Activated naive CD4-positive, alpha-beta T cell treated with anti-CD3 and anti-CD28 coated beads, Interleukin-2, amount 10 ng/mL, durations not matched to agents 7 days and 5 days (primary cell): ENCODE measurements at places on chromosomes 1 and 21.
A peak's percentile ranks its signal among the peaks of the same experiment; 100 is the strongest.

- H3K4me3 ChIP-seq: no peak overlapping the region
- no peaks in the 10 kb centered on the region for H3K4me1 ChIP-seq
- H3K27me3 ChIP-seq: no peaks in the 10 kb centered on the region
- DNase-seq: no peak
- no peak overlapping the region for H3K27ac ChIP-seq
- peaks cover 53% of the 10 kb centered on the region for H3K36me3 ChIP-seq
Measured at GRCh38 chr1:234437423-234438171, 41.4 kb downstream of the TARBP1 start.

- H3K36me3 ChIP-seq: no peaks in the 10 kb centered on the region
- no peaks in the 10 kb centered on the region for H3K27me3 ChIP-seq
- H3K4me1 ChIP-seq: peaks cover 7% of the 10 kb centered on the region
- no peak for DNase-seq
- no peak overlapping the region for H3K4me3 ChIP-seq
- H3K27ac ChIP-seq: no peak overlapping the region
Measured at GRCh38 chr1:78840453-78841271, 165.9 kb downstream of the ADGRL4 start.

DNA sequence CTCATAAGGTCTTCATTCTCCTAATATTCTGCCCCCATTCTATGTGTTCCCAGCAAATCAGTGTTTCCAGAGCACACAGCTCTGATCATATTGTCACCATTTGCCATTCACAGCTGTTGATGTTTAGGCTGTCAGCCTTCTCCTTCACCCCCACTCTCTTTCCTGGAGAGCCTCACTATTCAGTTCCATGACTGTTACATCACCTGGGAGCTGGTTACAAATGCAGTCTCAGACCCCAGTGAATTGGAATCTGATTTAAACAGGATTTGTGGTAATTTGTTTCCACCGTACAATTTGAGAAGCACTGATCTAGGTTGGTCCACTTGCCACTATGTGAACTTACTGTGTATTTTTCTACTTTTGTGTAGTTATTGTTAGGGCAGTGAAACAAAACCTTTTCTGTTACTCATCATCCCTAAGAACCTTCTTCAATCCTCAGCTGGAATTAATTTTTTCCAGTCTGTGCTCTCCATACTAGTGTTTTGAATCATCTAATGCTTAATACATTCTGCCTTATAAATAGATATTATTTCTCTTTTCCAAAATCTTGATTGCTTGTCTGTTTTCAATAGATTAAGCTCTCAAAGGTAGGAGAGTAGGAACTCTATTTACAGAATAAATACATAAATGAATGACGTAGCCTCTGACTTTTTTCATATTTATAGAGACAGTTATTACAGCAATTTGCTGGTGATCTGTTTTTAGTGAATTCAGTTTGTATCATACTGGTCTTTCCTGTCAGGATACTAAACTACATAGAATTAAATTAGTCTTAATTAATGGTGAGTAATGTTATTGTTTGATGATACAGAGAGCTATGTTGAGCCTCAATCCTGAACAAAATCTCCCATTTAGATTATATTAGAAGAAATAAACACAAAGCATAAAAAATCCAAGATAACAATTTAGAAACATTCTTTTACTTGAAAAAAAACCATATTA, 8.1 kb downstream of the SNX7 start:
- DNase-seq: no peak
- no peak overlapping the region for H3K27ac ChIP-seq
- no peaks in the 10 kb centered on the region for H3K36me3 ChIP-seq
- no peak overlapping the region for H3K4me3 ChIP-seq

DNA sequence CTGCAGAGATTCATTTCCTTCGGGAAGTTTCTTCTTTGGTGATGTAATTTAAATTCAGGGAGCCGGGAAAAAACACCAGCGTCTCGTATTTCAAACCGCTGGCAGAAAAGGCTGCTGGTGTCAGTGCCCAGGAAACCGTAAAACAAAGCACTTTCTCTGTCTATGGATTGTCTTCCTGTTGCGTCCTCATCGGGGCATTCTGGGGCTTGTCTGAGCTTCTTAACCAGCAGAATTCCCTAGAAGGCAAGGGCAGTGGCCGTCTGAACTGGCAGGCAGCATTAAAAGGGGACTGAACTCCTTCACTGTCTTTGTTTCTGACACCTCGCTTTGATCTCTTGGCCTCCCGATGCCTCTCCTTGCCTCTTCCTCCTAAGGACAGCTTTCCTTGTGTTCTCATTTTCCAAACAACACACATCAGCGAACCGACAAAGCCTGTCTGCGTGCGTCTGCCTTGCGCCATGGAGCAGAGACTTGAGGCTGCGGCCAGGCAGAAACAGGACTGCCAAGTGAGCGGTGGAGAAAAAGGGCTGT, 391.6 kb upstream of the VAMP3 start:
- no peak for DNase-seq
- no peak overlapping the region for H3K4me3 ChIP-seq
- no peaks in the 10 kb centered on the region for H3K36me3 ChIP-seq
- H3K4me1 ChIP-seq: no peaks in the 10 kb centered on the region
- no peak overlapping the region for H3K27ac ChIP-seq

- H3K4me1 ChIP-seq: peaks cover 34% of the 10 kb centered on the region
- peak overlapping the region; percentile 76 for H3K27ac ChIP-seq
- peak overlapping the region; percentile 91 for H3K4me3 ChIP-seq
- H3K36me3 ChIP-seq: peaks cover 22% of the 10 kb centered on the region
- no peak for DNase-seq
- peaks cover 22% of the 10 kb centered on the region for H3K27me3 ChIP-seq
Measured at GRCh38 chr1:6234502-6235295, 1.1 kb downstream of the ICMT start.

GRCh38 chr1:65985393-65986066, 192.8 kb downstream of the PDE4B start:
- no peak overlapping the region for H3K27ac ChIP-seq
- no peaks in the 10 kb centered on the region for H3K36me3 ChIP-seq
- H3K27me3 ChIP-seq: peaks cover 3% of the 10 kb centered on the region

DNA sequence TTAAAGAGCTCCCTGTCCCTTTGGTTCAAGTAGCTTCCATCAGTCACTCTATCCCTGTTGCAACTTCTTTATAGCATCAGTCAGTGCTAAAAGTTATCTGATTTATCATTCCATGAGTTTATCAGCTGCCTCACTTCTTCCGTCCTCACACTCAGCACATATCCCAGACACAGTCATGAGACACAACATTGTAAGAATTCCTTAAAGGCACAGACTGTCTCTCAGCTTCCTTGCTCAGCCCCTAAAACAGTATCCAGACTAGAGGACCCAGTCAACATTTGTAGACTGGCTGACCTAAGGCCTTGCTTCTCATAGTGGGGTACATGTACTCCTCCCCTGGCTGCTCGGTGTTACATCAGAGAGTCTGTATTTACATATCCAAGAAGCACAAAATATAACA, 164.9 kb upstream of the ADGRL2 start:
- DNase-seq: no peak
- H3K4me1 ChIP-seq: no peaks in the 10 kb centered on the region
- H3K4me3 ChIP-seq: no peak overlapping the region
- no peak overlapping the region for H3K27ac ChIP-seq
